Amygdala (tissue), 56 donors: ENCODE measurements at places on chromosomes 1 and 21.
A peak's percentile ranks its signal among the peaks of the same experiment; 100 is the strongest.

GRCh38 chr21:37655611-37656300 lies 260.5 kb downstream of the KCNJ6 start:
- DNase-seq: no peak

GRCh38 chr1:220283625-220284024 lies 11.4 kb upstream of the RAB3GAP2 start:
- no peak for DNase-seq

DNA sequence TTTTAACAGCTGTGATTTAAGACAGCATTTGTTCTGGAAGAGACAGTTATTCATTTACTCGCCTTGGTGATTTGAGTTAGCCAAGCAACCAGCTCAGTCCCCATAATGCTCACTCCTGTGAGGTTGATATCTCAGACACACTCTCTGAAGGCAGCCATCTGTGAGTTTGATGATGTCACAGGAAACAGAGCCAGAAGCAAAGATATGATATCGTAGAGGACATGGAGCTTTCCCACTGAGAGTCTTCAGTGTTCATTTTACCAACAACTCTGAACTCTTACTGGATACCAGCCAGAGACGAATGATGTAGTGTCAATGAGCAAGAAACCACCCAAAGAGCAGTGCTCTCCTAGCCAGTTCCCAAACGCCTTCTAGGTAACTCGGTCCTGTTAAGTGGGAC lies 219.4 kb downstream of the SLC35F3 start:
- DNase-seq: no peak

DNA sequence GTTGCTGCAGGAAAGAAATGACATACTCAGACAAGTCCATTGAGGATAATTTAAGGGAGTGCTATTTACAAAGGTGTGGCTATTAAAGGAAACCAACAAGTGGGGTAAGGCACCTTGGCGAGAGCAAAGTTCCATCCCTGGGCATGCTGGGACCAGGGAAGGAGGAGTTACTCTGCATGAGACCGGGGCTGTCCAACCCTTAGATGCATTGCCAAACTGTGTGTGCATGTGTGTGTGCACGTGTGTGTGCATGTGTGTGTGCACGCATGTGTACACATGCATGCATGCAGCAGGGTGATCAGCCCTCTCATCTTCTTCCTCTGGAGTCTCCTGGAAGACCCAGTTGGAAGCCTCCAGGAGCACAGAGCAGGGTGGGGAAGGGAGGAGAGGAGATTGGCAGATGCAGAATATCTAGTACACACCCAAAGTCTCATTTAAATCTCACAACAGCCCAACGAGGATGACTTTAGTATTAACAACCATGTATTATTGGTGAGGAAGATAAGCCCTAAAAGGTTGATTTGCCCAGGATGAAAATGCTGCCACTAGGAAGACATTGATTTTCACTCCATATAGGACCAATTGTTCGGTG lies 72.2 kb upstream of the CD34 start:
- DNase-seq: no peak

DNA sequence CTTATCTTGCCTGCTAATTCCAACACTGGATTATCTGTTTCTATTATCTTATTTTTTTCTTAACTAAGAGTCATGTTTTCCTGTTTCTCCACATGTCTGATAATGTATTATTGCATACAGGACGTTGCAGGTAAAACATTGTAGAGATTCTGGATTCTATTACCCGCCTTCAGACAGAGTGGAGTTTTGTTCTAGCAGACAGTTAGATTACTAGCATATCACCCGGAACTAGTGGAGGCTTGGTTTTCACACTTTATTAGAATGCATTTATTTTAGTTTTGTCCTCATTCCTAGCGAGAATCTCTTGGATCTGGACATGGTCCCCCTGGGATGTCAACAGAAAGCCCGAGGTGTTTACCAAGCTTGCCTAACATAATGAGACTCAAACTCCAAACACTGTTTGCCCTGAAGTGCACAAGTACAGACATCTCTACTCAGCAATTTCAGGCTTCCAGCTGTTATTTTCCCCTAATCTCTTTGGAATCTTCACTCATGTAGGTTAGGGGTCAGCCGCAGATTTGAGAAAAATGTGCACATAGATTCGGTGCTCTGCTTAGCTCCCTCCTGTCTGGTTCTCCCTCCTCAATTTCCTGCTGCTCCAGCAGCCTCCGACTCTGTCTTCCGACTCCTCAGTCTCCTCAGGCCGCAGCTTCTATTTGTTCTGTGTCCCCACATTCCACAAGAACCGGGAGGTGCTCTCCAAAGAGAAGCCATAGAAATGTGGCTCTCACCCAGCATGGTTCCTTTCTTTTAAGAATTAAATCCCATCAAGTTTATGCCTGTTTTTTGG lies 36.8 kb upstream of the PTPRF start:
- DNase-seq: no peak

GRCh38 chr1:246572785-246573184 lies 6.5 kb downstream of the CNST start:
- DNase-seq: no peak

GRCh38 chr1:81660286-81660685 lies 140.4 kb upstream of the ADGRL2 start:
- DNase-seq: no peak

GRCh38 chr1:39478126-39478915 lies 13.1 kb upstream of the BMP8A start:
- no peak for DNase-seq

GRCh38 chr1:52727114-52727586 lies 897 bp downstream of the ZYG11B start:
- DNase-seq: no peak

GRCh38 chr1:212981025-212981495 lies 30.7 kb downstream of the VASH2 start:
- no peak for DNase-seq

DNA sequence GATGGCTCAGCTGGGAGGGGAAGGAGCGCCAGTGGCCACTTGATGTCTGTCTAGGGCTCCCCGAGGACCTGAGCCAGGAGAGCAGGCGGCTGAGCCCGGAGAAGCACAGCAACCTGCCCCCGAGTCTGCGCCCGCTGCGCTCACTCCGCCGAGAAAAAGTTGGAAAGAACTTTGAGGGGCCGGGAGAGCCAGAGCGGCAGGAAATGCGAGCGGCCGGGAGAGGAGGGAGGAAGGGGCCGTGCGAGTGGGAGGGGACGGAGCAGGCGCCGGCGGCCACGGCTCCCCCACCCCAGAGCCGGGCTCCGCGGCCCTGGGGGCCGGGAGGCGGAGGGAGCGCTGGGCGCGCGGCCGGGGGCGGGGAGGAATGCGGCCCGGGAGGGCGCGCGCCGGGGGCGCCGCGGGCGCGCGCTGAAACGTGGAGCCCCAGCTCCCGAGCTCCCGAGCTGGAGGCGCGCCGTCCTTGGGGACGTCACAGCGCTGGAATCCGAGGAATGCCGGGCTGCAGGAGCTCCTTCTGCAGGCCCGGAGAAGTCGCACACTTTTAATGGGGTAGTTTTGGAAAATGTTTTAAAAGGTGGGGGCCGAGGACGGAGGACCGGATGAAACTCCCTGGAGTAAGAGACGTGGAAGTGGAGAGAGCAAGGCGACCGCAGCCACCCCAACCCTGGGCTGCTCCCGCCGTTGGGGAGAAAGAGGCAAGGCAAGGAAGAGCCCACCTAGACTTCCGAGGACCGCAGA lies at the start of gene PTPN14:
Gene PTPN14, minus strand, starts transcription at position 167 of the 738 bp plus-strand sequence. CDS start 86,799 bp downstream, outside the sequence.
- peak; percentile 41 for DNase-seq

DNA sequence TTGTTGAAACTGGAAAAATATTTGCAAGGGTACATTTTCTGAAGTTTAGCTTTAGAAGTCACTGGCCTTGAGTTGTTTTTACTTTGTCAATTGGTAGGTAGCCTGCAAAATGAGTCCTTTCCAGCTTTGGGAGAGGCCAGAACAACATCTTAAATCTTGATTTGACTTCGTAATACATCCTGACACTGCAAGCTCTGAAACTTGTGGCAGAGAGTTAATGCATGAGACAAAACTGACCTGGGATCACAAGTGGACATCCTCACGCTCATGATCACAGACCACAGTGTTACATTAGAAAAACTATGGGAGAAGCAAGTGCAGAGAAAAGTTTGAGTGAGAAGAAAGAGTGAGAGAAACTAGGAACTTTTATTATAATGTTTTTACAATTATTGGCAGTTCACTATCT lies 550.9 kb downstream of the USP25 start:
- DNase-seq: no peak

GRCh38 chr1:31241321-31241720 lies 1.6 kb upstream of the NKAIN1 start:
- DNase-seq: no peak

GRCh38 chr1:248585266-248585665 lies 10.7 kb upstream of the OR2T34 start:
- no peak for DNase-seq

DNA sequence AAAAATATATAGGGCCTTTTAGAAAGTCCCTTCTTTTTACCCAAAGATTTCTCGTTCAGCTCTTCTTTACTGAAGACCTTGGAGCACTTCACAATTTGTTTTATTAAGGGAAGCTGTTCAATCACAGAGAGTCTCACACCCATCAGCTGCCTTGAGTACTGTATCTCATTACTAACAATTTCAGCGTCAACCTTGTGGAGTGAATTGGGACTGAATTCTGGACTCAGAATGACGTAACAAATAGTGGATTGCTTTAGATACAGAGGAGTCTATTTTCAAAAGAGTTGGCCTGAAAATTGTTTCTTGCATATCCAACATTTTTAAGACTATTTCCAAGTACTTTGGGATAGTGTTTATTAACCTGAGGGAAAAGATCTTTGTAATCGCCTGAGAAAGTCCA lies 7.9 kb downstream of the MAP10 start:
- DNase-seq: no peak

DNA sequence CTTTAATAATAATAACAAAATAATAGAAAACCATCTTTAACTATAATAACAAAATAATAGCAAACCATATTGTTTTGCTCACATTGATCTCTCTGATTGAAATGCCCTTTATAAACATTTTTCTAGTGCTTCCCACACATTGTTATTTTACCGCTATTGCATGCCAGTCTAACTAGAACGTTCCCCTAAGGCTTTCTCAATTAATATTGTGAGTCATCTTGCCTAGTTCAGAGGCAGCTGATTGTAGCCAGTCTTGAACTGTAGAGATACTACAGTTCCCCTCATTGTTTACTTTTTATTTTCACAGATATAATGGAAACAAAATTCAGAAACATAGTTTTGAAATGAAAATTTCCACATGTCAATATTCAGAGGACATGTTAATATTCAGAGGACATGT lies 192.3 kb upstream of the ADGRL4 start:
- DNase-seq: no peak

GRCh38 chr1:72322910-72323309 lies 40.6 kb upstream of the NEGR1 start:
- no peak for DNase-seq

GRCh38 chr21:35601211-35601610 lies 459.1 kb downstream of the SETD4 start:
- no peak for DNase-seq

DNA sequence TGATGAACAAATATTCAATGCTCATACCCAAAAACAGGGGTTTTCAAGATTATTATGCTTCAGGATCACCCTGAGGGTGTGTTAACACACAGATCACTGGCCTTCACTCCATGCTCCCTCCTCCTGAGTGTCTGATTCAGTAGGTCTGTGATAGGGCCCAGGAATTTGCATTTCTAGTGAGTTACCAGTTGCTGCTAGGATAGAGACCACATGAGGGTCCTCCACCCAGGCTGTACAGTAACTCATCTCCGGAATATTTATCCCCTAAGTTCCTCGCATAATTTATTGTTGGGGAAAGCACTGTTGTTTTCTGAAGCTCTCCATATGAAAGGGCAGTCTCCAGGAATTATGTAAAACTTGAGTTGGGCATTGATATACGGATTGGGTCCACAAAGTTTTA lies 1106.6 kb upstream of the B3GALT2 start:
- no peak for DNase-seq

- no peak for DNase-seq
Observed at GRCh38 chr1:19478322-19478721, 7.0 kb downstream of the CAPZB start.

GRCh38 chr1:184574588-184574987 lies 180.1 kb downstream of the EDEM3 start:
- no peak for DNase-seq

DNA sequence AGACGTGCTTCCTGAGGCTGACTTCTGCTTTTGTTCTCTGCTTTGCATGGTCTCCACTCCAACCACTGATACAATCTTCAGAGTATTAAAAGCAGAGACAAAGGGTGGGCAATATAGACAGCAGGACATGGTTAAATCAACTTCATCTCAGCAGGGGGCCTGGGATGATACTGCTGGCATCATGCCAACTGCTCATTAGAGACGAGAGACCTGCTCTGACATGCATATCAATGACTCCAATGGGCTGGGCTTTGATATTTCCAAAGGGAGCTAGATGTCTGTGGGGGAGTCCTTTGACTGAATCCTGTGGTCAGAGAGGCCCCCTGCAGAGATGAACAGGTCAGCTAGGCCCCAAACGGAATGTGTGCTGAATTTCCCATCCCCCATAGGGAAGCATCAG lies 106.6 kb downstream of the ACTL8 start:
- DNase-seq: no peak
